H1 (cell line): ENCODE measurements at places on chromosomes 1 and 21. TPM values are rescaled to one million over a fixed set of nuclear protein-coding genes. Genes with fewer than 3 reads are reported as not detected.

URB2 gene
- total RNA-seq, result 33.0 and 33.5 TPM in 2 replicates

S100A6 gene
- total RNA-seq, result 11.1 and 11.5 TPM in 2 replicates

CR1L gene
- total RNA-seq, result not detected in 2 replicates

UBXN10 gene
- total RNA-seq, result 0.43 and 0.44 TPM in 2 replicates

SHISAL2A gene
- total RNA-seq, result 0.50 and 0.74 TPM in 2 replicates

CFHR1 gene
- total RNA-seq, result not detected in 2 replicates

MRAP gene
- total RNA-seq, result not detected in 2 replicates

CTBS gene
- 4.1 and 4.5 TPM in 2 replicates for total RNA-seq

TNFAIP8L2 gene
- total RNA-seq, result not detected in 2 replicates
